Epithelial cell of proximal tubule (primary cell): ENCODE measurements at places on chromosomes 12 and 14.
A peak's percentile ranks its signal among the peaks of the same experiment; 100 is the strongest.

DNA sequence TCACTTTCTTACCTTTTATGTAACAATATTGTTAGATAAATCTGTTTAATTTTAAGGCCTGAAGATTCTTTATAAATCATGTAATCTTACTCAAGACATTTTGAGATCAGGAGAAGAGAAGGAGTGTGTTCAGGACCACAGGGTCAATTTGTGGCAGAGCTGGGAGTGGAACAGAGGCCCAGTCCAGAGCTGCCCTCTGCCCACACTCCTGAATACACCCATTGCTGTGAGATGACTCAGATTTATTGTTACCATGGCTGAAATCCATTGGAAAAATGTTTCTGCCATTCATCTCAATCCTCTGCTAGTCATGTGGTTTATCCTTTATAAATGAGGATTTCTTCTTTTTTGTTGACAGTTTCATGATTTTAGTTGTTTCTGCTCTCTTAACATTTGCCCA lies 100.5 kb upstream of the STXBP6 start:
- DNase-seq = no peak

DNA sequence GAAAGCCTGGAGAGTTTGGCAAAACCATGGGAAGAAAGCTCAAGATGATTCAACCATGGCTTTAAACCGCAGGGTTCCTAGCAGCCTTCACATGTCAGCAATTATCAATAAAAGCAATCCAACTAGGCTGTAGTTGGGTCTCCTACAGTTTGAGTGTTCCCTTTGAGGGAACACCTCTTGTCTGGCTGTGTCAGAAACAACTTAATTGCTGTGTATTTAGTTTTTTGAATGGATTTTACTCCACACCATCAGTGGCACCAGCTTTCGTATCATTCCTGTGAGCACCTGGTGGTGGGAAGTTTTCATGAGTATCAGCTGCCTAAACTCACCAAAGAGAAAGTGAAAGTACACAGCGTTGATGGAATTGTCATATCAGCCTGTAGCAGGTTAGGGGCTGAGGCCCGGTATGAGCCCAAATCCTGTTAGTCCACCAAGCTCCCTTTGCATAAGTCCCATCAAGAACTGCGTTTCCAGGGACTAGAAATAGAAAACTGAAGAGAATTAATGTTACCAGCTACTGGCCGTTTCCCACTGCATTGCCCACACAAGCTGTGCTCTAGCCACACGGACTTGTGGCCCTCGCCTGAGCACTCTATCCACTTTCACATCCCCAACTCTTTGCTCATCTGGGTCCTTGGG lies 10.9 kb upstream of the IL26 start:
- DNase-seq = no peak

DNA sequence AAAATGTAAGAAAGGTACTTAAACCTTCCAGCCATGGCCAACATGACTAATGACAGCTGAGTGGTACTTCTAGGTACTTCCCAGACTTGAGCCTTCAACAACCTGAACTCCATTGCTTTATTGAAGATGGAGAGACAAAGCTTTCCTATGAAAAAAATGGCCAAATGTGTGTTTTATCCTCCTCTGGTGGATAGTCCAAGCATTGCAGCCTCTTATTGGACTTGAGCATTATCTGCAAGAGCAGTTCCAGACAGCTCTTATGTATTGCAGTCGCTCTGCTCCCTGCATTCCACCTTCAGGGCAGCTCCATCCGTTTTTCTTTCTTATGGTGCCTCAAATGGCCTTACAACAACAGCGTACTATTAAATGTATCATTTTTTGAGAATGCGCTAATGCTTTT lies 588.2 kb downstream of the NRXN3 start:
- no peak for DNase-seq

GRCh38 chr12:46921764-46922133 lies 96.0 kb upstream of the SLC38A4 start:
- DNase-seq = no peak

DNA sequence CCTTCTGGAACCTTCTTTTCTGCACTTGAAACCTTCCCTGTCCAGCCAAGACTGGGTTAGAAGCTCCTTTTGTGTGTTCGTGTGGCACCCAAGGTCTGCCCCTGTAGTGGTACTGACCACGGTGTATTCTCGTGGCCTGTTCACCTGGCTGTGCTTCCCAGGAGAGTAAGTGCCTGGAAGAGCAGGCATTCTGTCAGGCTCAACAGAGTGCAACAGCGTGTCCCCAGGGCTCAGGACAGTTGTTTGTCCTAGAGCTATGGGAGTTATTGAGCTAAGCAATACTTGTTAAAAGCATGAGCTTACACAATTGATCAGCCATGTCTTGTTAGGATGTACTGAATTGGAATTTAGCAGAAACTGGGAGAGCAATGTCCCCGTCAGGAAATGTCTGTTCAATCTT lies 12.9 kb upstream of the SLC38A2 start:
- no peak for DNase-seq

- peak; percentile 20 for DNase-seq
Observed at GRCh38 chr12:98022961-98023360, 492.4 kb upstream of the TMPO start.

- no peak for DNase-seq
Observed at GRCh38 chr14:104693482-104694431, 4.3 kb downstream of the INF2 start.

GRCh38 chr14:100654025-100654813 lies 67.0 kb upstream of the BEGAIN start:
- DNase-seq = no peak

DNA sequence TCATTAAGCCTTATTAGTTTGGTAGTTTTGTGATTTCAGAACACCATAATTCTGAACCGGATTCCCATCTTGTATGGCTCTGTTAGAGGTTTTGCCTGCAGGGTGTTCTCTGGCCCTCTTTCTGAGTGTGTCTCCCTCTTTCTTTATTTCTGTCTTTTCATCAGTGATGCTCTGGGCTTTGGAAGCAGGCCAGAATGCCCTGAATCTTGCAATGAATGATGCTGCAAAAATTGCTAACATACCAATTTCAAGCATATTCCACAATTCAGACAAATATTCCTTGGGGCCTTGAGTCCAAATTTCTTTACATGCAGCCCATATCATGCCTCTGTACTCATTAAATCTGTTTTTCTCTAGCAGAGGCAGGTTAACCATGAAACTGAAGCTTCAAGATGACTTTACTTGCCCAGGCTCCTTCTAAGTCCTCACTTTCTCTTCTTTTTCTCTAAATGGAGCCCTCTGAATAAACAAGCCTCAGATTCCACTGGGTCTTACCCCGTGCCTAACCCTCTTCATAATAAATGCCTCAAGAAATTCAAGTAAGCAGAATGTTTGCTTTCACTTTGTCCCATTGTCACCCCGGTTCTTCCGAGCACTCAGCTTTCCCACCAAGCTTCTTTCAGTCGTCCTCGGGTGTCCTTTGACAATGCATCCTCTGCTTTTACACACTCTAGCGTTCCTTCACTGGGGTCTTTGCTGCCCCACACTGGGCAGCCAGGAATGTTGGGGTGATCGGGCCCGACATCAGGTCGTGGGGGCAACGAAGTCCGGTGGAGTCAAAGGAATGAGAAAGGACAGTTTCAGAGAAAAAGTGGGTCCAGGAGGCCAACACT lies 78.8 kb upstream of the SLC38A4 start:
- DNase-seq = no peak

GRCh38 chr12:53344824-53345485 lies 8.8 kb upstream of the SP7 start:
- no peak for DNase-seq

DNA sequence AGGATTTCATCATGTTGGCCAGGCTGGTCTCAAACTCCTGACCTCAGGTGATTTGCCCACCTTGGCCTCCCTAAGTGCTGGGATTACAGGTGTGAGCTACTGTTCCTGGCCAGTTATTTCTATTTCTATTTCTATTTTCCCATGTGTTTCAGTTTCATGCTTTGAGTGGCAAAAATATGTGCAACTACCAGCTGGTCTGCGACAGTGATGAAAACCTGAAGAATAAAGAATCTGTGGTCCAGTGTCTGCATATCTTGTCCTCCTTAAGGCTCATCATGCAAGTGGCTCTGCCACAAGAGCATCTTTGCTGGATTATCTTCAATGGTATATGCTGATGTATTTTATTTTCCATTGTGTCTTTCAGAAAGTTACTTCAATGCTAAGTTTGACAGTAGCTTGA lies 17.4 kb downstream of the CFAP54 start:
- no peak for DNase-seq

- no peak for DNase-seq
Observed at GRCh38 chr14:50051106-50051505, 65.3 kb downstream of the VCPKMT start.

- DNase-seq = no peak
Observed at GRCh38 chr12:78331753-78332152, 501.1 kb downstream of the NAV3 start.

DNA sequence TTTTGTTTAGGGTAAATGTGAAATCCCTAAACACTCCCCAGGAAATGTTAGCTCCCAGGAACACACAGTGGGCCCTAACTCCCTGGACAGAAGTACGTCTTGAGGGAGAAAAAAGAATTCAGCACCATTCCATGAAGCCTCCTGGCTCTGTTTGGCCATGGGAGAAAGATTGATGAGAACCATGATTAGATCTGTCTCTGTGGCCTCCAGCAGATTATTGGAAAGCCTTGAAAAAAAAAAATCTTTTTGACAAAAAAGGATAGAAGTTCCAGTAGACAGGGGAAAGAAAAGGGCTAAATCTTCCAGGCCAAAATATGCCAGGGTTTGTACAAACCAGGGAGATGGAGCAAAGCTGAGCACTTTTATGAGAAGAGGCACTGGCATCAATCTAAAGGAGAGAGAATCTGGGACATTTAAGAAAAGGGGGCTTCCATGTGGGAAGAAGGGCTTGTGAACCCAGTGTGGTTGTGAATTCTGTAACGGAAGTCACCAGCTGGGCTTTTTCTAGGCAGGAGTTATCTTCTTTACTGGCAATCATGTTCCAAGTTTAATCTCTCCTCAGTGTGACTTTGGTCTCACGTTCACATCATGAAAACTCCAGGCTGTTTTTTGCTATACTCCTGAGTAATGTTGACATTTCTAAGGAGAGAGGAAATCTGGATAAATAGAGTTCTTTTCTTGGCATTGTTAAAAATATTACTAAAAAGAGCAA lies 426.7 kb downstream of the RAD51B start:
- no peak for DNase-seq

DNA sequence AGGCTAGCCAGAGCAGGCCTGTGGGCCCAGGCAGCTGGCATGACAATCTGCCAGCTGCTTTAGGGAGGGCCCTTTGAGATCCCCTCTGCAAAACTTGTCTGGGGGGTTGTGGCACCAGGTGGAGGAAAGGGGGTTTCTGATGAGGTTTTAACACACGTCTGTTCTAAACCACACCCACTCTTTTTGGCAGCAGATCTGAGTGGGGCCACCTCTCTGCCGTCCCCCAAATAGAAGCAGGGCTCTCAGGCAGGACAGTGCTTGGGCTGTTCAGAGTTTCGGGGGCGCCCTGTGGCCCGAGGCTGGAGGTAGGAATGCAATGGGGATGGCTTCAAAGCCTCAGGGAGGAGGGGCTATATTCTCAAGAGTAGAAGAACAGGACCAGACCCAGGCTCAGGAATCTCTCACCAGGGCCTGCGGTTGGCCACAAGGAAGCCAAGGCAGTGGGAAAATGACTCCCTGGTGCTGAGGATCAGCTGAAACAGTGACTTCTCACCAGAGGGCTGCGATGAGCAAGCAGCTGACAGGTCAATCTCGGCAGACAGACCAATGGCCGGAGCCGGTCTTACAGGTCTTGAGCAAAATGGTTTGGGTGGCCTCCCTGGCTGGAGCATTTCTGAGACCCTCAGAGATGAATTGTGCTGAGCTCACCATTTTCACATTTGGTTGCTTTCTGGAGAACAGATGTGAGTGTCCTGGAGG lies 1.5 kb upstream of the KRT5 start:
- no peak for DNase-seq

DNA sequence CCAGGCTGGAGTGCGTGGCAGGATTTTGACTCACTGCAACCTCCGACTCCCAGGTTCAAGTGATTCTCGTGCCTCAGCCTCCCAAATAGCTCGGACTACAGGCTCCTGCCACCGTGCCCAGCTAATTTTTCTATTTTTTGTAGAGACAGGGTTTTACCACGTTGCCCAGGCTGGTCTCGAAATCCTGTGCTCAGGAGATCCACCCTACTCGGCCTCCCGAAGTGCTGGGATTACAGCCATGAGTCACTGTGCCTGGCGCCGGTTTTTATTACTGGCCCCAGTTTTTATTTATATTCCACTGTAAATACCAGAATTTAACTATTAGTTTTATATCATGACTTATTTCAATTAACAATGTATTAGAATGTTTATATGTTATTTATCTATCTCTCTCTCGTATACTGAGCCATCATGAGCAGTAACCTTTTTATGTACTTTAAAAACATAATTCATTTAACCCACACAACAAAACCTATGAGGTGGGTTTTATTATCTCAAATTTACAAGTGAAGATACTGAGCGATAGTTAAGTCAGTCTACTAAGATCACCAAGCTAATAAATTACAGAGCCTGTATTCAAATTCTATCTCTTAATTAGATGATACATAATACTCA lies 47.8 kb downstream of the HECTD1 start:
- DNase-seq = no peak

DNA sequence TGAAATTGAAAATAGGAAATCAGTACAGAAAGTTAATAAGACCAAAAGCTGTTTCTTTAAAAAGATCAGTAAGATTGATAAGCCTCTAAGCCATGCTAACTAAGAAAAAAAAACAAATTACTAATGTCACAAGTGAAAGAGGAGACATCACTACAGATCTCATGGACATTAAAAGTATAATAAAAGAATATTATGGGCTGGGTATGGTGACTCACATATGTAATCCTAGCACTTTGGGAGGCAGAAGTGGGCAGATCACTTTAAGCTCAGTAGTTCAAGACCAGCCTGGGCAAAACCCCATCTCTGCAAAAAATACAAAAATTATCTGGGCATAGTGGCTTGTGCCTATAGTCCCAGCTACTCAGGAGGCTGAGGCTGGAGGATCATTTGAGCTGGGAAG lies 30.5 kb downstream of the B4GALNT3 start:
- DNase-seq = no peak
